ENCODE measurements at places on chromosomes 3 and 15. TPM values are rescaled to one million over a fixed set of nuclear protein-coding genes. Genes with fewer than 3 reads are reported as not detected.

Gene KBTBD12
- not detected for total RNA-seq

DNA sequence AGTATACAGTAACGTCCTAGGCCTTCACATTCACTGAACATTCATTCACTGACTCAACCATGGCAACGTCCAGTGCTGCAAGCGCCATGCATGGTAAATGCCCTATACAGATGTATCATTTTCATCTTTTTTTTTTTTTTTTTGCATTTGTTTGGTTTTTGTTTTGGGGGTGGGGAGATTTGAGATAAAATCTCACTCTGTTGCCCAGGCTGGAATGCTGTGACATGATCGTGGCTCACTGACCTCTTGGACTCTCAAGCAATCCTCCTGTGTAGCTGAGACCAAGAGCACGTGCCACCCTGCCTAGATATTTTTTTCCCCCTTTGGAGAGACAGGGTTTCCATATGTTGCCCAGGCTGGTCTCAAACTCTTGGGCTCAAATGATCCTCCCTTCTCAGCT, 37.4 kb downstream of the SUSD5 start:
- DNase-seq: no peak

- no peak for DNase-seq
These were observed 49.1 kb downstream of the CMTM7 start for GRCh38 chr3:32440611-32441350.

Gene THRB
- total RNA-seq: not detected

- DNase-seq: no peak
These were observed 36.2 kb downstream of the ZNF589 start for GRCh38 chr3:48276911-48277641.

- DNase-seq: no peak
These were observed 47.4 kb downstream of the EXOG start for GRCh38 chr3:38543586-38543985.

DNA sequence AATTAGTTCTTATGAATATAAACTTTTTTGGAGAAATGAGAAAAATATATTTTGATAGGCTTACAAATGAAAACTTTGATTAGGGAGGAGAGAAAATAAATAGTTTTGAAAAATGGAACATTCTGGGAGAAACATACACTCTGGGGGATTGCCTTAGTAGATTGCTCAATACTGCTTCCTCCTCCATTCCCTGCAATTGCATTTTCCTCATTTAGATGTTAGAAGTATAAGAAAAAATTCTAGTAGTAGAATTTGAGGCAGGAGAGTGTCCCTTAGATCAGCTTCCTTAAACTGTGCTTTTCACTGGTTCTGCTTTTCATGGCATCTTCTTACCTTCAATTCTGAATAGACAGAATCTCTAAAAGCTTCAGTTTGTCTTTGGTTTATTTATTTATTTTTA, 46.2 kb upstream of the CTDSPL2 start:
- DNase-seq: no peak

GRCh38 chr3:48446043-48446424, 503 bp upstream of the ATRIP start:
- no peak for DNase-seq

DNA sequence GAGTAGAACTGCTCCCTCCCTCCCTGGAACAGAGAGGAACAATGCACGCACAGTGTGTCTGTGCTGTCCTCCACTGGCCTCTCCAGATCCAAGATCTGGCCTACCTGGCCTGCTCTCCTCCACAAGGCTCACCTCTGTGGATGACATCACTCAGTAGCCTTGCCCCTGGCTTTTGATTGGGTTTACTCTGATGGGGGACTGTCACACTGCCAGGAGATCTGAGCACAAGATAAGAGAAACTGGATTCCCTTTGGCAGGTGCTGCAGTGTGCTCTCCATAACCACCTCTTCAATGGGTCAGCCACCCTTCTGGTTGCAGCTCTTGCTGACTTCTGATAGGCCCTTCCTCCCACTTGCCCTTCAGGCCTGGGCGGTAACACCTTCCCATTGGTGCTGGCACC, 22.6 kb upstream of the ANO10 start:
- no peak for DNase-seq

DNA sequence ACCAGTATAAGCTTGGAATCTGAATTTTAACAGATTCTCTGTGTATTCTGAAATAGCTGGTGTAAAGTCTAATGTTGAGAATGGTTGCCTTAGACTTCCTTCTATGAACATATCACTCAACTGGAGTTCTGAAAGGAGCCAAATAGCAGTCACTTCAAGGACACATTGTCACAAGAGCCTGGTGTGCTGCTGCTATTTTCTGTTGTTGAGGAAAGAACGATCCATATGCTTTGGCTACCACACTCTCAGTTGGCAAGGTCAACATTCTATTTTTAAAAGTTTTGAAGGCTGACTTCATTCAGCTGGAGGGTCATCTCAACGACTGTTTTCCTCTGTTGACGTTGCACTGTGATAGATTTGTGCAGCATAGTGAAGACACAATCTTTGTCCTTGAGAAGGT, 248.7 kb downstream of the TUSC7 start:
- no peak for DNase-seq

- DNase-seq: no peak
These were observed 17.3 kb downstream of the PSTPIP1 start for GRCh38 chr15:77012117-77012712.

GRCh38 chr15:34701536-34701935, 53.3 kb downstream of the GJD2 start:
- no peak for DNase-seq

Gene ZNF148
- total RNA-seq: 47.8 TPM

DNA sequence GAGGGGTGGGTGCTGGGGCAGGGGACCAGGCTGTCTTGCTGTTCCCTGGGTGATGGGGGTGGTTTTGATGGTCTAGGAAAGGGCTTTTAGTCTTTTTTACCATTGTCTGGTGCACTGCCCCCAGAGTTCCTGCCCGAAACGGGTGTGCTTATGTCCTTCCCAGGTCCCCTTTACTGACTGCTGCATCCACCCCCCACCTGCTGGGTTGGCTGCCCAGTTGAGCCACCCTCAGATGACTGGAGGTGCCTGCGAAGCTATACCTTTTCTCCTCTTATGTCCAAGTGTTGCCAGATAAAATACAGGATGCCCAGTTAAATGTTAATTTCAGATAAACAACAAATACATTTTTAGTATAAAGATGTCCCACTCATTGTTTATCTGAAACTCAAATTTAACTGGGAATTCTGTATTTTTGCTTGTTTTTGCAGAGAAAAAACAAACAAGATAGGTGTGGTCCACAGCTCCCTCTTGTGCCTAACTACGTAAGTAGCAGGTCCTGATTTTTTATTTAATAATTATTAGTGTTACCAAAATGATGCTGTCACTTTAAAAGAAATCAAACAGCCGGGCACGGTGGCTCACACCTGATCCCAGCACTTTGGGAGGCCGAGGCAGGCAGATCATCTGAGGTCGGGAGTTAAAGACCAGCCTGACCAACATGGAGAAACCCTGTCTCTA, 6.1 kb upstream of the RPP14 start:
- DNase-seq: no peak

DNA sequence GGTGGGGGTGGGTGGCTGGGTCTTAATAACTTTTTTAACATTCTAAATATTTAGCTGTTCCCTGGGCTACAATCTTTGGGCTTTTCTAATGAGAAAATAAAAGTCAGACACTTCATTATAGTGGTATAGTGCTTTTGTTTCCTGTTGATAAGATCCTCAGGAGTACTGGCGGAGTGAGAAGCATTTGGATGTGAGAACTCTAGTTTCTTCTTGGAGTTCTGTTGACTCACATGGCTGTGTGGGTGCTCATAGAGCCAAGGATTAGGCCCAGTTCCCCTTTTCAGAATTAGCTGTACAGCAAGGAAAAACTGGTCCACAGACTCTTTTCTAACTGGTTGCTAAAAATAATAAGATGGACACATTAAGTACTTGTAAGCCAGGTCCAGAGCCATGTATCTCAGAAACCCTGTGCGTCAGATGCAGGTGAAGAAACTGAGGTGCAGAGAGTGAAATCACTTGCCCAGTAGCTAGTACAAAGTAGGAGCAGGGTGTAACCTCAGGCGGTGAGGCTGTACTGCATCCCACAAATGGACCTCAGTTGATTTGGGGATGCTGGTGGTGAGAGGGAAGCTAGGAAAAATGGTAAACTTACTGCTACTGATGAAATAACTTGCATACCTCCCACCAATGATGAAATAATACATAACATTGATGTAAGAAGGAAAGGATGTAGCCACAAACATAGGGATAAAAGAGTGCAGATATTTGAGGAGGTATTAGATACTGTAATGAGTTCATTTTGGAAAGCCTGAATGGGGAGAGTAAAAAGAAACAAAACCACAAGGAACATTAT, 2.3 kb downstream of the ITPR1 start:
- no peak for DNase-seq

Gene LNP1
- total RNA-seq: 1.9 TPM

Gene CNTN6
- total RNA-seq: not detected

GRCh38 chr15:69303337-69304181, 4.8 kb downstream of the PAQR5 start:
- no peak for DNase-seq

Gene GRIP2
- total RNA-seq: not detected

GRCh38 chr3:193046371-193046770, 128.7 kb upstream of the MB21D2 start:
- no peak for DNase-seq

DNA sequence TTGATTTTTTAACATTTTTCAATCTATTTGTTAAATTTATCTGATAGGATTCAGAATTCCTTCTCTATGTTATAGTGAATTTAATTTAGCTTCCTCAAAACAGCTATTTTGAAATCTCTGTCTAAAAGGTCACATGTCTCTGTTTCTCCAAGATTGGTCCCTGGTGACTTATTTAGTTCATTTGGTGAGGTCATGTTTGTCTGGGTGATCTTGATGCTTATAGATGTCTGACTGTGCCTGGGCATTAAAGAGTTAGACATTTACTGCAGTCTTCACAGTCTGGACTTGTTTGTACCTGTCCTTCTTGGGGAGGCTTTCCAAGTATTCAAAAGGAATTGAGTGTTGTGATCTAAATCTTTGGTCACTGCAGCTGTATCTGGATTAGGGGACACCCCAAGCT, 169.5 kb upstream of the C2CD4B start:
- no peak for DNase-seq

Gene SCG5
- total RNA-seq: 2.0 TPM

- DNase-seq: no peak
These were observed 63.9 kb downstream of the RBM6 start for GRCh38 chr3:50003824-50004223.

GRCh38 chr3:52145736-52146110, 8.5 kb downstream of the POC1A start:
- no peak for DNase-seq

Gene APOD
- 0.54 TPM for total RNA-seq

GRCh38 chr15:69561071-69561784, 108.6 kb downstream of the RPLP1 start:
- no peak for DNase-seq

Gene ASB14
- not detected for total RNA-seq

DNA sequence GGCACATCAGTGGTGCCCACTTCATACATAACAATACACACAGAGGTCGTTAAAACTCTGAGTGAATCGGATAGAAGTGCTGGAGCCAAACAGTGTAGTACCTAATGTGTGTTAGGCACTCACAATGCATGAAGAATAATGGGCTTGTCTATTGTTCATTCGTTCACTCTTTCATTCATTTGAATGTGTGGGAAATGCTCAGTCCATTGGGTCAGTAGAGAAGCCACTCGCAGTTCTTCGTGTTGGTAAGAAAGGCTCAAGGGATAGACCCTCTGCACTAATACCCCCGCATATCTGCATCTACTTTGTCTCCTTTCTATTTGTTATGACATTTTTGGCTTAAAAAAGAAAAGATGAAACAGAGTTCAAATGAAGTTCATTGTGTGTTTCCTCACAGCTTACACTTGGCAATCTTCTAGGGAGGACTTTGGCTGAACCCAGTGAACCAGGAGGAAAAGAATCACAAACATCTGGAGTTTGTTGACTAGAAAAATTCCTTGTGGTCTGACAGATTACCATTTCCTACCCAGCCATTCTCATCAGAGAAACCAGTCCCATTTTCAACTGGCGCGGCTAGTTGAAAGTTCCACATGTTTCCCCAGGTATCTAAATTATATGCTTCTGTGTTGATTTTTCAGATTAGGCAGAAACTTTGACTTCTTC, 32.8 kb upstream of the MFSD1 start:
- DNase-seq: no peak

- DNase-seq: no peak
These were observed 172.4 kb downstream of the KLHL25 start for GRCh38 chr15:85622221-85622831.

Gene MAGI1
- 0.39 TPM for total RNA-seq

DNA sequence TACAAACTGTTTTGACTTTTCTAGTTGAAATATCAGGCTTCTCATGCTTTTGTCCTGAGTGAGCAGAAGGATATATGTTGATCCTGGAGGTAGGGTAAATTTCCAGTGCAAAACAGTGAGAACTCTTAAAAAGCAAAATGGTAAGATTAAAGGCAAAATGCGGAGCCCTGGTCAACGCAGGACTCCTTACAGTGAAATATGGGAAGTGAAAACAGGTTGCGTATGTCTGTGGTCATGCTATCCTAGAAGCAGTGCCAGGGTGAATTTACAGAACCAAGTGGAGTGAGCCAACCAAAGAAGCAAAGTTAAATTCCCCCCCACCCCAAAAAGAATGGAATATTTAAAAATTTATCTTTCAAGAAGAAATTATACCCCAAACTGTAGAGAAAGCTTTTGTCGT, 256.4 kb downstream of the NR2F2 start:
- no peak for DNase-seq

All from activated naive CD4-positive, alpha-beta T cell treated with anti-CD3 and anti-CD28 coated beads, Interleukin-2, amount 50 U/mL, for 72 hours (primary cell).